ENCODE measurements at places on chromosomes 3 and 15.

GRCh38 chr15:73139744-73140553, 87.7 kb downstream of the NEO1 start:
- DNase-seq, result no peak

GRCh38 chr15:66770518-66771350, 68.7 kb downstream of the SMAD6 start:
- DNase-seq, result no peak

DNA sequence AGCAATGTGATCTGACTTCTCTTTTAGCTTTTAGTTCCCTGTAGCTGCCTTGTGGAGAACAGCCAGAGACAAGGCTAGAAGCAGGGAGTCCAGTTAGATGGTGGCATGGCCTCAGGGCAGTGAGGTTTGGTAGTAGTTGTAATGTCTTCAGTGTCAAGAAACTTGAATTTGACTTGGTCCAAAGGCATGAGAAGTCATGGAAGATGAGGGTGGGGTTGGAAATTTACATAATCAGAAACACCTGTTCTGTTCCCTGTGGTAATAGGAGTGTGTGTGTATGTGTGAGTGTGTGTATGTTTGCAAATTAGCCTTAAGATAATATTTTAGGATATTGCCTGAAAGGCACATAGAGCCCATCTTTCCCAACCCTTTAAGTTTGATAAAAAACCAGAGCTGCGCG, 55.2 kb upstream of the GCNT3 start:
- DNase-seq, result no peak

DNA sequence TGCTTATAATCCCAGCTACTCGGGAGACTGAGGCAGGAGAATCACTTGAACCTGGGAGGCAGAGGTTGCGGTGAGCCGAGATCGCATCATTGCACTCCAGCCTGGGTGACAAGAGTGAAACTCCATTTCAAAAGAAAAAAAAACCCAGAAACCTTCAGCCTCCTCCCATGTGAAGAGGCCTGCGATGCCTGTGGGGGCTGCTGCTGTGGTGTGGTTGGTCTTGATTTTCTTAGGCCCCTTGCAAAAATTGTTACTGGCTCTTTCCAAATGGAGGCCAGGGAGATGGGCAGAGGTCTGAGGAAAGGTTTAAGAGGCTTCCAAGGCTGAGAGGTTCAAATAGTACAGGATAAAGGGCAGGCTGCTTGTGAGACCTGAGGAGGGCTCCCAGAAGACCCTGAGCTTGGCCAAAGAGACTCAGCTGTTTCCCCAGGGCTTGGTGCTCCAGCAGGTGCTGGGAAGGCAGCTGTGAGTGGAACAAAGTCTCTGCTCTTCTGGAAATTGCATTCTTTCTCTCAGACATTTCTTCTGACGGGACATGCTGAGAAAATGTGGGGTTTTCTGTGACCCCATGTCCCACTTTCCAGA, 18.4 kb downstream of the GCSAM start:
- DNase-seq, result no peak

- DNase-seq, result no peak
These were observed 67.1 kb downstream of the PLOD2 start for GRCh38 chr3:146093896-146094295.

DNA sequence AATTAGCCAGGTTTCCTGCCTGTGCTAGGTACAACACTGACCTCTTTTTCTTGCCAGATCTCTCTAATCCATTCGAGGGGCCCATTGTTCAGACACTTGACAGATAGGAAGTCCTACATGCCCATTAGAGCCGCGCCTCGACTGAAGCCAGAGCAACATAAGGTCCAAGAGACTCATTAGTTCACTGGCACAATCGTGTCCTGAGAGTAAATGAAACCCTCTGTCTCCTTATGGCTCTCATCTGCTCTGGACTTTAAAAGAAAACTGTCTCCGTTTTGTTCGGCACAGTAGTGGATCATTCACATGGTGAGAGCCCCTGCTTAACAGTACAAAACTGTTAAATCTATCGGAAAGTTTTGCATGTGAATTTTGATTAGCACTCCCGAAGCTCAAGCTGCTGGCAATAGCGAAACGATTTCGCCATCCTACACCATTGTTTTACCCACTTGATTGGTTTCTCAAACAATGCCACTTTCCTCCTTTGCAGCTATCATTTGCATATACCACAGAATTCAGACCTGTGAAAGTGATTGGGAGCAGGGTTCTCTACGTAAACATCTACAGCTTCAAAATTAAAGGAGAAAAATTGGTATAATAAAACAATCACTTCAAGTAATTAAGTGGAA, 19.0 kb upstream of the C15orf61 start:
- no peak for DNase-seq

DNA sequence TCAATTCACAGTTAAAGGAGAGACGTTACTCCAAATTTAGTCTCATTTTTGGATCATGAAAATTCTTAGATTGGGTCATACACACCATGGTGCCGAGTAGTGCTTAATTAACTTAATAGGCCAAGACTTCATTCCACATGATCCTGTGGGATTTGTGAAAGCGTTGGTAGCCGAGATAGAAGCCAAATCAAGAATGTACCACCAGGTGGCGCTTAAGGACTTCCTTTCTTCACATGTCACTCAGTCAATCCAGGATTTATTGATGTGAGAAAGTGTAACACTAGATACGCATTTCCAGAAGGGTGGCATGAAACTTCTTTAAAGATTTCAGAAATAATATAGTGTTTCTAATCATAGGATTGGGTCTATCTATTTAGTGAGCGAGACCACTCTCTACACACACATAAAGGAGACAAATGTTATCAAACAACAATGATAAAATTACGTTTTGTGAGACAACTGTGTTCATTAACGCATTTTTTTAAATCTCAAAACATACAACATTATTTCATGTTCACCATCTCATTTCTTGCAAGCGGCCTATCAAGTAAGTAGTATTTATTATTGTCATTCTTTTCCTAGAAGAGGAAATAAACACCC, 436.1 kb downstream of the CHL1 start:
- peak; percentile 35 for DNase-seq

GRCh38 chr3:115857518-115858136, 234.3 kb downstream of the GAP43 start:
- no peak for DNase-seq

DNA sequence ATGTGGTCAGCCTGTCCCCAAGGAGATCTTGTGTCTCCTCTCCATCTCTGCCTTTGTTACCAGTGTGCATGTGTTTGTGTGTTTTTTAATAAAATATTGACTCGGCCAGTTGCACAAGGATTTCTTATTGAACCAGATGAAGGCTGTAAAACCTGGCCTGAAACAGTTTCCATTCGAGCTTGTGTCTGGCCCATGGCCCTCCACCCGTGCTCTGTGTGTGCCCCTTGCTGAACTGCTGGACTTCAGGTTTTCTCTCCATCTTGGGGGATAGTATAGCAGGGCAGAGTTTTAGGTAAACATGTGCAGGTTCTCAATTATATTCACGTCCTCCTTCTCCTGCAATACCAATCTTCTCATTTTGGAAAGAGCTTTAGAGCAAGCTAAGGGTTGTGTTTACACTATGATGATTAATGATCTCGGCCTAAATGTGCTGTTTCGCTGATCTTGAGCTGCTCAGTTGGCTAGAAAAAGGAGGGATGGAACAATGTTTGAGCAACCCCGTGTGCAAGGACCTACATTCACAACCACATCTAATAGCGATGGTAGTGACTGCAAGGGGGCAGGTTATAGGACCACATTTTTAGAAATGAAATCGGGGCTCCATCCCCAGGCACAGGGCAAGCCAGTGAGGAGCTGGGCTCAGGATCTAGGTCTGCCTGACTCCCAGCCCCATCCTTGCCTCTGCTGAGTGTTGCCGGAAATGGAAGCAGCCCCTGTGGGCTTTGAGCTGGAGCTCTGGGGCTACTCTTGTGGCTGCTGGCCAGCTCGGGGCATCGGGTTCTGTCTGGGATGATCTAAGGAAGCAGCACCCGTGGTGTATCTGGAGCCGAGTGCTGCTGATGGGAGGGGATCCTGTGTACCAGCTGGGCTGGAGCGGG, 47.7 kb downstream of the CMTM6 start:
- no peak for DNase-seq

Measured in nucleus accumbens (tissue), 56 donors.